ENCODE measurements at places on chromosomes 2 and 18. TPM values are rescaled to one million over a fixed set of nuclear protein-coding genes. Genes with fewer than 3 reads are reported as not detected.

The LRRC30 gene
- polyA plus RNA-seq, result not detected

The CNTNAP5 gene
- not detected for polyA plus RNA-seq

The ZRANB3 gene
- polyA plus RNA-seq, result 3.9 TPM

The FSHR gene
- polyA plus RNA-seq, result 2.2 TPM

The UGT1A1 gene
- not detected for polyA plus RNA-seq

The DLGAP1 gene
- 0.89 TPM for polyA plus RNA-seq

The ZNF396 gene
- 3.8 TPM for polyA plus RNA-seq

The CKAP2L gene
- 4.0 TPM for polyA plus RNA-seq

The RUFY4 gene
- polyA plus RNA-seq, result not detected

The CPLX4 gene
- polyA plus RNA-seq, result not detected

The C2orf80 gene
- not detected for polyA plus RNA-seq

The TMEM214 gene
- 66.3 TPM for polyA plus RNA-seq

The PIGN gene
- 21.9 TPM for polyA plus RNA-seq

The QPCT gene
- polyA plus RNA-seq, result not detected

The OST4 gene
- polyA plus RNA-seq, result 779 TPM

The ALK gene
- 1.2 TPM for polyA plus RNA-seq

The ACKR3 gene
- 5.7 TPM for polyA plus RNA-seq

The SATB2 gene
- polyA plus RNA-seq, result 0.89 TPM

The EGR4 gene
- polyA plus RNA-seq, result 0.31 TPM

The TEKT4 gene
- polyA plus RNA-seq, result not detected

The IL1RL2 gene
- polyA plus RNA-seq, result not detected

The TDRD15 gene
- polyA plus RNA-seq, result not detected

The PREB gene
- 91.0 TPM for polyA plus RNA-seq

- DNase-seq, result no peak
These were observed 25.5 kb downstream of the CYRIA start for GRCh38 chr2:16640001-16640700.

DNA sequence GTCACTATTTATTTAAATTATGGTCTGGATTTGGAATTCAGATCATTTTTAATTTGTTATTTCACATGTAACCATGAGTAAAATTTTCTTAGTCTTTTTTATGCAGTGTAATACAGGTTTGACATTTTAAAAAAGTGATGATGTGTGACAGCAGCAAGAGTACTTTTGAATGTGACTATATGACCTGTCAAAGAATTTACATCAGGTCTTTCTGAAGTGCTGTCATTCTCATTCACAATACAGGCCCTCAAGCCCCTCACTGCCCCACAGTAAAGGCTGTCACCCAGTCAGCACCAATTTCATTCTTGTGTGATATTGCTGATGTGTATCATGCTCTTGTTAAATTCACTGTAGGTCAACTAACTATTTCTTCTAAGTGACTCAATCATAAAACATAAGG lies 364.2 kb downstream of the NUP35 start:
- no peak for DNase-seq

GRCh38 chr2:102366406-102367112 lies 11.0 kb downstream of the IL18R1 start:
- no peak for DNase-seq

DNA sequence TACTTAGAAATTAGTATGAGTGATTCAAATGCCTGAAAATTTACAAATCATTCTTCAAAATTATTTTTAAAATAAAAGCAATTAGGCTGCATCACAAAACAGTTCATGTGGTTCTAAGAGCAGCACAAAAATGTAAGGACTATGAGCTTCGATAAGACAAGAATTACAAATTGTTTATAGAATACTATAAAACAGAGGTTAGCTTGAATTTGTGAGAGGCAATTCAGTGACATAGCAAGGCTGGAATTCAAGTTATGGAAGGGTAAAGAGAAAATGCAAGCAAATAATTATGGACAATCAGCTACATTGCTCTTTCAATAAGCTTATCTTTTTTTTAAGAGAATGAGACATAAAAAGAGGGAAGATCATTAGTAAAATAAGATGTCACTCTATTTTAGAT lies 7.1 kb upstream of the XIRP2 start:
- no peak for DNase-seq

- DNase-seq, result no peak
These were observed 133.4 kb downstream of the NRP2 start for GRCh38 chr2:205815673-205816072.

- DNase-seq, result no peak
These were observed 72.9 kb downstream of the CIB4 start for GRCh38 chr2:26568076-26568890.

- no peak for DNase-seq
These were observed 230.7 kb upstream of the SYT4 start for GRCh38 chr18:43507842-43508481.

GRCh38 chr18:8810157-8810556 lies 104.8 kb downstream of the MTCL1 start:
- DNase-seq, result no peak

DNA sequence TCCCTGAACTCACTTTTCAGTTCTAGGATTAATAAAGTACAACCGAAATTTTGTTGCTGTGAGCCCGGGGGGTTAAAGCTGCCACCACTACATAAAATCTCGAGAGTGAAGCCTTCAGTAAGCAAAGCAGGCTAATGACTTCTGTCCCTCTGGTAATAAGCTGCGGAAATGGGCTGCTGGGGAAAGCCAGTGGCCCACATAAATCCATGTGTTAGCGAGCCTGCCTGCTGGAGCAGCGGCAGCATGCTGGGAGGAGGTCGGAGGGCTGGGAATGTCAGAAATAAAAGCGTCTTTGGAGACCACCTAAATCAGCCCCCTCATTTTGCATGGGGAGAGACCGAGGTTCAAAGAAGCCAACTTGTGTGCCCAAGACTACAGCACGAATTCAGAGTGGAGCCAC lies 371.7 kb downstream of the TNS1 start:
- DNase-seq, result no peak

GRCh38 chr2:201135386-201135785 lies 19.4 kb downstream of the CFLAR start:
- no peak for DNase-seq

DNA sequence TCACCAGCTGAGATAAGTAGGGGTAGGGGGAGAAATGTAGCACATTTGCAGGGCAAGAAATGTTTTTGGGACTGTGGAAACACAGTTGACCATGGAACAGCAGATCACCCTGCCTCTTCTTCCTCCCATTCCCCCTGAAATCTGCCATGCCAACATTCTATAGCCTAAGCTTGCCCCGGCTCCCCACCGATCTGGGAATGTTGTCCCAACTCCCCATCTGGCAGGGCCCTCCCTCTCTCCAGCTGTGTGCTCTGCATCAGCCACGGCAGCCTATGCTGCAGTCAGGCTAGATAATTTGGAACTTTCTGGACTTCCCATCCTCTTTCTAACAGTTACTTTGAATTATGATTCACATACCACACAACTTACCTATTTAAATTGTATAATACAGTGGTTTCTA lies 425.1 kb upstream of the RAB6C start:
- no peak for DNase-seq

GRCh38 chr2:222569826-222570225 lies 86.1 kb downstream of the FARSB start:
- no peak for DNase-seq

- no peak for DNase-seq
These were observed 22.9 kb downstream of the SLC66A2 start for GRCh38 chr18:79928563-79928960.

- no peak for DNase-seq
These were observed 133.7 kb upstream of the ZFP36L2 start for GRCh38 chr2:43360137-43360536.

DNA sequence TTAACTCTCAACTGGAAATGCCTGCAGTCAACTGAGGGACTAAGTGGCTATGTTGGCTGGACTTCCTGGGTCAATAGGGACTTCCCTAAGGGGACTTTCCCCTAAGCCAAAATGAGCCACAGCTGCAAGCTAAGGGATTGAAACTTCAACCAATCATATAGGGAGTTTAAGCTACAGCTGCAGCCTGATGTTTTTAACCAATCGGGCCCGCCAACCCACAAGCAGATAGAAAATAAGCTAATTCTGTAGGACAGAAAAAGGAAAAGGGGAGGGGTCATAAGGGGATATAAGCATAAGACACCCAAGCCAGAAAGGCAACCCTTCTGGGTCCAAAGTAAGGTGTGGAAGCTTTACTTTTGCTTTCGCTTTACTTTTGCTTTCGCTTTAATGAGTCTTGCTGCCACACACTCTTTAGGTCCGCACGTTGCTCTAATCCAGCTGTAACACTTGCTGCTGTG lies 927.5 kb downstream of the ERBB4 start:
- no peak for DNase-seq

GRCh38 chr2:156435396-156435717 lies 822 bp upstream of the GPD2 start:
- no peak for DNase-seq

DNA sequence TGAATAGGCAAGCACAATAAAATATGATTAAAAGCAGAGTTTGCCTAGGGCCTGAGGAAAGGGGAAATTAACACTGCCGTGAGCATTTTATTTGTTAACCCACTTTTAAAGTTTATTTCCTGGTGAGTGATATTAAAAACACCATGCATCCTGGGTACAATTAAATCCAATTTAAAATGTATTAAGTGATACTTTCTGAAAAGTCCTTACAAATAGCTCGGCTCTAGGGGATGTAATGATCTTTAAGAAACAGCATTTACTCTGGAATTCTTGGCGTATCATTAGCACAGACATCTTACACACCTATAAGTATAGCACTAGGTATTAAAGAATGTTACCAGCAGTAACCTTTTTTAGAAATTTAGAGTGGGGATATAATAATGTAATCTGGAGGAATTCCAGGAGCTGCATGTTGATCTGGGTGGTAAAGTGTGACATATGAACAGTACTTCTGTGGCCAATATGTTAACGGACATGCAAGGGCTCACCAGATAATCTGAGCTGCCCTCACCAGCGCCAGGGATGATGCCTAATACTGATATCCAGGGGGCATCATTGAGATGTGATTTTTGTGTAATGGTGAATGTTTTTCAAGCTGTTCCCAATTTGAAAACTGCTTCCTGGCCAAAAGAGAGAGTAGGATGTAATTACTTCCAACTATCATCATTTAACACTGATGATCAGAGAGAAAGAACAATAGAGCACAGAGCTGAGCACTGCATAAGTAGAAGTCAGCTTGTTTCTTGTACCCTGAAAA lies 235.9 kb downstream of the DSEL start:
- no peak for DNase-seq

- DNase-seq, result peak; percentile 76
These were observed 563.4 kb downstream of the LRRTM4 start for GRCh38 chr2:76958749-76959148.

GRCh38 chr2:148984449-148984848 lies 54.0 kb upstream of the LYPD6B start:
- DNase-seq, result no peak

DNA sequence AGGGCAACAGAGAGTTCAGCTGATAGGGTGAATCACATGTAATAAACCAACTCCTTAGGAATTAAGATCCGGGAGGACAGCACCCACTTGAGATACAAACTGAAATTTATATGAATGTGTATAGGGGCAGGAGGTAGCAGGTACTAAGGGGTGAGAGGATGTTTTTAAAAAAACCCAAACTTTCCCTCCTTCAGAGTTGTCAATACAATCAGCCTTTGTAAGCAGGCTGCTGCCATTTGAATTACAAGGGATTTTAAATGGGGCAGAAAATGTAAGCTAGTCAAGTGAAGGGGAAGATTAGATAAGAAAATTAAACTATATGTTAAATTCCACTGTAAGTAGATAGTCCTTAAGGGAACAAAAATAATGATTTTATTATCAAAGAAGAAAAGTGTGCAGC lies 1239.7 kb upstream of the CELF4 start:
- DNase-seq, result no peak

GRCh38 chr2:150413366-150413765 lies 74.1 kb downstream of the RND3 start:
- DNase-seq, result no peak

GRCh38 chr2:220782609-220783113 lies 789.4 kb downstream of the EPHA4 start:
- DNase-seq, result no peak

DNA sequence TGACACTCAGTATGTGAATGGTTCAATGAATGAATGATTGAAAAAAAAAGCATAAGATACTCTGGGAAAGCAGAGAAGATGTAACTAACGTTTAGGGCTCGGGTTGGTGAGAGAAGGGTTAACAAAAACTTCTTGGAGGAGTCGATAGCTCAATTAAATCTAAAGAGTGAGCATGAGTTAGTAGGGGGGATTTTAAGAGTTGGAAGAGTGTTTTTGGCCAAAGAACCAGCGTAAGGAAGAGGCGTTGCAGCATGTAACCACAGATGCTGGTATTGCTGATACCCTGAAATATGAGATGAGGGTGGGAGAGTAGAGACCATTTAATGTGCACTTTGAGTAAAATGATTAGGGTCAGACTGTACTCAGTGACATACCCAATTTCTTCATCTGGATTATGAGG lies 14.5 kb downstream of the ARHGAP28 start:
- DNase-seq, result no peak

GRCh38 chr2:166088634-166089033 lies 39.2 kb downstream of the SCN1A start:
- DNase-seq, result peak; percentile 92

DNA sequence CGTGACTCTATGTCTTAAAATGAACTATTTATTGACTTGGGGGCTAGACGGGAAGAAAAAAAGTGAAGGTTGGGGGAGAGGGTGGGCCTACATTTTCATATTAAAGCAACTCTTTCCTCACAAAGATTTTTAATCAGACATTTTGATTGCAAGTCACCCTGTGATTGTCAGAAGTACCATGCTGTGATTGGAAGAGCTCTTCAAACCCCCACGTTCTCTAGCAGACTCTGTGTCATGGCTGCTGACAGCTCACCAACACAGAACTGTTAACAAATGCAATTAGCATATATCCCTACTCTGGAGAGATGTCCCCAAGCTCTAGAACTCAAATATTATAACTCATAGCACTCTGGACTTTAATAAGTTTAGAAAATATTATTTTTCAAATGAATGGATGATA lies 428.4 kb upstream of the DCC start:
- DNase-seq, result no peak

DNA sequence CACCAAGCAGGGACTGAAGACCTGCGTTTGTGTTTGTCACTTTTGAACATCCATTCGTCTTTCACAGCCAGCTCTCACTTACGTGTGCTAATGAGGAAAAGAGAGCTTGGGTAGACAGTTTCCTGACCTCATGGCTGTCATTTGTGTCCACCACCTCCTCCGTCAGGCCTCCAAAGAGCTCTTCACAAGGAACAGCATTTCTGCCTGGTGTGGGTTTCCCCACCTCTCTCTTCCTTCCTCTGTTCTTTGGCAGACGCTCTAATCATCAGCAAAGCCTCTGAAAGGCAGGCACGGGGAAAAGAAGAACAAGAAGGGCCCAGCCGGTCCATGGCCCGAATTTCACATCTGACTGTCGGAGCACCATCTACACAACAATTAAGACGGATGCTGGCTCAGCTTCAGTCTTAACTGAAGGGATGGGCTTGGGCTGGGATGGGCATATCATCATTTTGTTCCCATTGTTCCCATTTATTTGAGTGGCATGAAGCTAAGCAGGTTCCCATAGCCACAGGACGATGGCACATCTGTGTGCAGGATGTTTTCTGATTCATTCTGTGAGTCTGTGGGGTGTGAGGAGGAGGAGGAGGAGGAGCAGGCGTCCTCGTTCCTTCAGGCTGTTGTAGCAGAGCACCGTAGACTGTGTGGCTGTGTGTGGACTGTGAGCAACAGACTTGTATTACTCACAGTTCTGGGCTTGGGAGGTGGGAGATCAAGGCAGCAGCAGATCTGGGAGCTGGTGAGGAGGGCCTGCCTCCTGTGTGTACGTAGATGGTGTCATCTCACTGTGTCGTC lies 66.4 kb downstream of the TSHZ1 start:
- no peak for DNase-seq

Data from cardiac muscle cell (in vitro differentiated cells and primary cell).